ENCODE measurements at places on chromosomes 11 and 22. TPM values are rescaled to one million over a fixed set of nuclear protein-coding genes. Genes with fewer than 3 reads are reported as not detected.

The OTOG gene
- not detected for polyA plus RNA-seq

The SCGB1A1 gene
- 0.82 TPM for polyA plus RNA-seq

The C1QTNF5 gene
- 26.5 TPM for polyA plus RNA-seq

The ANO1 gene
- polyA plus RNA-seq = 5.7 TPM

The EMID1 gene
- polyA plus RNA-seq = 1.3 TPM

The TRIM48 gene
- not detected for polyA plus RNA-seq

The C22orf31 gene
- not detected for polyA plus RNA-seq

The E2F8 gene
- polyA plus RNA-seq = 0.07 TPM

The GLYAT gene
- polyA plus RNA-seq = 0.90 TPM

The GNB1L gene
- 4.3 TPM for polyA plus RNA-seq

The TMEM121B gene
- polyA plus RNA-seq = 0.11 TPM

The OR52N4 gene
- polyA plus RNA-seq = not detected

The ZNF70 gene
- 0.71 TPM for polyA plus RNA-seq

The CCDC116 gene
- 0.67 TPM for polyA plus RNA-seq

The THAP7 gene
- 25.4 TPM for polyA plus RNA-seq

The C11orf86 gene
- 0.55 TPM for polyA plus RNA-seq

The CALCA gene
- 0.15 TPM for polyA plus RNA-seq

The SLC22A8 gene
- polyA plus RNA-seq = not detected

The MS4A4E gene
- polyA plus RNA-seq = 0.56 TPM

The PTPRJ gene
- 3.7 TPM for polyA plus RNA-seq

The MMP27 gene
- not detected for polyA plus RNA-seq

The IGSF22 gene
- 0.11 TPM for polyA plus RNA-seq

The KDM4D gene
- 0.65 TPM for polyA plus RNA-seq

The RBM4B gene
- polyA plus RNA-seq = 10.1 TPM

The CALCB gene
- 0.04 TPM for polyA plus RNA-seq

The SERPING1 gene
- polyA plus RNA-seq = 549 TPM

The SLC6A5 gene
- not detected for polyA plus RNA-seq

The USH1C gene
- polyA plus RNA-seq = 0.67 TPM

The RAB3IL1 gene
- 16.4 TPM for polyA plus RNA-seq

The OMP gene
- not detected for polyA plus RNA-seq

The C22orf39 gene
- polyA plus RNA-seq = 24.3 TPM

The RASSF7 gene
- 11.4 TPM for polyA plus RNA-seq

The SLCO2B1 gene
- polyA plus RNA-seq = 16.5 TPM

The AIFM3 gene
- polyA plus RNA-seq = 0.87 TPM

The BBOX1 gene
- polyA plus RNA-seq = 0.11 TPM

The ASPHD2 gene
- polyA plus RNA-seq = 0.67 TPM

The GLB1L2 gene
- polyA plus RNA-seq = 1.3 TPM

The MMP7 gene
- polyA plus RNA-seq = 28.8 TPM

The MUC2 gene
- 0.01 TPM for polyA plus RNA-seq

The OR5P2 gene
- not detected for polyA plus RNA-seq

The KCNJ1 gene
- polyA plus RNA-seq = 0.01 TPM

The RAD9A gene
- 9.8 TPM for polyA plus RNA-seq

The ST14 gene
- 3.1 TPM for polyA plus RNA-seq

The KCNE3 gene
- polyA plus RNA-seq = 7.1 TPM

The OR52I1 gene
- polyA plus RNA-seq = not detected
